GM04503 (cell line): ENCODE measurements at places on chromosomes 5 and 9.

GRCh38 chr9:37010976-37011375, 23.1 kb downstream of the PAX5 start:
- DNase-seq = no peak

DNA sequence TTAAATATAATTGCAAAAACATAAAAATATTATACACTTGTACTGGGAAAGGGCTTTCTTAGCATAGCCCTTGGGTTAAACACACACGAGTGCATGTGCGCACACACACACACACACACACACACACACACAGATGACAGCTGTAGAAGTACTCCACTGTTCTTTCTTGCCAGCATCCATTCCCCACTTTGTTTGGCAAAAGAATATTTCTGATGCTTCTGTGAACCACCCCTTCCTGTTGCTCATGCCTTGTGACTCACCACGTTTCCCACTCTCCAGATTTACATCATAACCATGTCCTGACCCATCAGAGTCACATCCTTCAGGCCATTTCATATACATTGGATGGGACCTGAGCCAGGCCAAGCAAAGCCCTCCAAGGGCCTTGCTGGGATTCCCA, 280.1 kb downstream of the DNAH5 start:
- DNase-seq = peak; percentile 81

GRCh38 chr9:115794921-115795475, 358.6 kb upstream of the PAPPA start:
- no peak for DNase-seq

GRCh38 chr5:158852622-158853021, 247.1 kb downstream of the EBF1 start:
- DNase-seq = no peak

GRCh38 chr5:43315682-43316081, 2.5 kb upstream of the HMGCS1 start:
- no peak for DNase-seq

DNA sequence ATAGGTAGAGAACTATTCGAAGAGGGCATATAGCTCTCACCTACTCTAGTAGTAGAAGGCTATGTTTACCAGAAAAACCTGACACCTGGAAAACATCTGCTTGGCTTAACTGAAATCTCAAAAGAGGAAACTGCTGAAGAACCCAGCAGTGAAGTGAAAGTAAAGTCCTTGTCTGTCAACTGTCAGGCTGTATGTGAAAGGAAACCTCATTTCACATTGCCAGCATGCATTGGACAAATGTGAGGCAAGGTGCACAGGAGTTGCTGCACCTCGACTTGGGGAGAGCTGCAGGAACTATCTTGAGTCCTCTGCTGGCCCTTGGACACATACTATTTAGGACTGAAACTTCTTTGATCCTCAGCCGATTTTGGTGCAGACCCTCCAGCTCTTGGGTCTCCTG, 53.3 kb downstream of the NREP start:
- no peak for DNase-seq

DNA sequence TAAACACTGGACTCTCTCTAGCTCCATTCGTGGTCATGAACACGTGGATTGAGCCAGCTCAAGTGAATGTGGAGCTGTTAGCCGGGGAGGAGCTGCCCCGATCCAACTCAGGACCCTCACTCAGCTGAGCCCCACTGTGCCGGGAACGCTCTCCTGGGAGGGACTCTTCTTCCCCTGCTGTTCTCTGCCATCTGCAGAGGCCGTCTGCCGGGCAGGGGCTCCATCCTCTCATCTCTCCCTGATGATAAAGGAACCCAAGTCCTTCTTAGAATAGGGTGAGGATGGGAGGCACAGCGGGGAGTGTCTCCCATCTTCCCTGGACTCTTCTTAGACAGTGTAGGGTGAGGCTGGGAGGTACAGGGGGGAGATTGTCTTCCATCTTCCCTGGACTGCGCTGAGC, 120.5 kb upstream of the IRX4 start:
- no peak for DNase-seq

DNA sequence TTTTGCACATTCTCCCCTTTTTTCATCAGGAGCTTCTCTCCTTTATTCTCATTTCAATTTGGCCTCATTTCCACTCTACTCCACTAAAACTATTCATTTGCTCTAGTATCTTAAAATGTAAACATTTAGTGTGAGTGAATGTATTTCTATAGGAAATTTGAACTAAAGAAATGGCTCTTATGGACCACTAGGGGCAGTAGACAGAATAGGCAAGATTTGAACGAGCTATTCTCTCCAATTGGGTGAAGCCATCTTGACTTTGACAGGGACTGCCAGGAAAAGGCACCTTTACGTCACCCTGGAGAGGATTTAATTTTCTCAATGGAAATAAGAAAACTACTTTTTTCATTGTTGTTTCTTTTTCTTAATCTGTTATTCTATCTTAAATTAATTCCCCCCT, 666.3 kb downstream of the DNAH5 start:
- no peak for DNase-seq

GRCh38 chr5:73391441-73391881, 57.1 kb downstream of the FOXD1 start:
- DNase-seq = peak; percentile 83

DNA sequence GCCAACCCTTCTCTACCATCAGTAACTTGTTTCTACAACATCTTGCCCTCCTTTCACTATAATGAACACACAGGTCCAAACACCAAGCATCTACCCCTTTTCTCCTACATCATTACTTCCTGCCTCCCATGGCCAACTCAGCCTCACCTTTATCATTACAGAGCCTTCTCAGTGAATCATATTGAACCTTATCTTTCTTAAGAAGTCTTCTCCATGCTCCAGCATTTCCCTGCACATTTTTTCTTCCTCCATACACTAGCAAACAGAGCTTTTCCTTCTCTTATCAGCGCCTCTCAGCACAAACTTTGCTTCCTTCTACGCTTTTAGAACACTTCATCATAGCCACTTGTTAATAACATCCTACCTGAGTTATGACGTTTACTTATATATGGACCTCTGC, 148.2 kb downstream of the ARL15 start:
- DNase-seq = no peak

DNA sequence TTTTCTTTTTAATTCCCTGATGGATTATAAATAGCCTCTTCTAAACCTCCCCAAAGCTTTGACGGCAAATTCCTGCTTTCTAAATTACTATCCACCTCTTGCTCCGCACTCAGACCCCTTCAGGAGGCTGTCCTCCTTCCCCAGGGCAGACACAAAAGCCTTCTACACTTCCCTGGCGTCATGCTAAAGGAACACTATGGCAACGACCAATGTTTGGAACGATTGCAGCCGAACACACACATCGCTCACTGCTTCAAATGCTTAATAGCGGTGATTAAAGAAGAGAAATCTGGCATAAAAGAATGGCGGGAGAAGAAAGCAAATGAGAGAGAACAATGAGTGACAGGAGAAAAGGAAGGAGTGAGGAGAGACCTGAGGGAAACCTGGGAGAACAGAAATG, 297.3 kb downstream of the MLLT3 start:
- no peak for DNase-seq

DNA sequence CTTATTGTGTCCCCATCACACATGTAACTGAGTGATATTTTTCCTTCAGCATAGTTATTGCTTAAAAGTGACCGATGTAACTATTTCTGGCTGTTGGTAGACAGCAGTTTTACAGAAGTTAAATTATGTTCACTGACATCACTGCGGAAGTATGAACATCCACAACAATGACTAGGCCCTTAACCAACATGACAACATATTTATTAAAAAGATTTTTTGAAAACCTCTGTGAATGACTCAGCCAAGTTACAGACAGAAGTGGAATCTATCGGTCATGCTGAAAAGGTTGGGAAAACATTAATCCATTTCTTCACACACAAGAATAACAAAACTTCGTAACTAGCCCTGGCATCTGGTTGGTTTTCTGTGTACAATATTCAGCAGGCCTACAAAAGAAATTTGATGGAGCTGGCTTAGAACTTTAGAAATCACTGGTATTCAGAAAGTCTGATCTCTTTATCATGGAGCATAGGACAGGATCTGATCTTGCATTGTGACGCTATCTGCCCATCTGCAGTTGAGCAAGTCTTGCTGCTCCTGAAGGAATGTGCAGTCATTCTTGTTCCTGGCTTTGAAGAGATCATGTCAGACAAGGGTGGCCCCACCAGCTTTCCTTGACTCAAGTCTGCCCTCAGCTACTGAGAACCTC, 6.5 kb downstream of the GLIS3 start:
- DNase-seq = peak; percentile 97

DNA sequence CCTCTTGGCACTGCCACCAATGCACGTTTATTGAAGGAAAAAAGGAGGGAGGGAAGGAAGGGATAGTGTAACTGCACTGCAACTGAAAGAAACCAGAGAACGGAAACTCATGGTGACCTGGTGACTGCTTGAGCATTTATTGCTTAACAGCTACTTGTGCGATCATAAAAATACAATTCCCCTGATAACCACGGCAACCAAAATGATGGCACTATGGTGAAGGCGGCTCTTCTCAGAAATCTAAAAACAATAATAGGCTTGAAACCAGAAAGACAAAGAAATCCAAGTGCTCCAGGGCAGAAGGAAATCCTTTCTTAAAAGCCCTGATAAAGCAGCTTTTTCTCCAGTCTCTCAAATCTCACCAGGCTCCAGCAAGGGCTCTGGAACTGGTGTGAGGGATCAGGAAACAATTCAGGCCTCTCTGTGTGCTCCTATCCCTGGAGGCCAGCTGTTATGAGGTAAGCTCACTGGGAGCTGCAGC, 1.9 kb downstream of the FBXO10 start:
- no peak for DNase-seq

DNA sequence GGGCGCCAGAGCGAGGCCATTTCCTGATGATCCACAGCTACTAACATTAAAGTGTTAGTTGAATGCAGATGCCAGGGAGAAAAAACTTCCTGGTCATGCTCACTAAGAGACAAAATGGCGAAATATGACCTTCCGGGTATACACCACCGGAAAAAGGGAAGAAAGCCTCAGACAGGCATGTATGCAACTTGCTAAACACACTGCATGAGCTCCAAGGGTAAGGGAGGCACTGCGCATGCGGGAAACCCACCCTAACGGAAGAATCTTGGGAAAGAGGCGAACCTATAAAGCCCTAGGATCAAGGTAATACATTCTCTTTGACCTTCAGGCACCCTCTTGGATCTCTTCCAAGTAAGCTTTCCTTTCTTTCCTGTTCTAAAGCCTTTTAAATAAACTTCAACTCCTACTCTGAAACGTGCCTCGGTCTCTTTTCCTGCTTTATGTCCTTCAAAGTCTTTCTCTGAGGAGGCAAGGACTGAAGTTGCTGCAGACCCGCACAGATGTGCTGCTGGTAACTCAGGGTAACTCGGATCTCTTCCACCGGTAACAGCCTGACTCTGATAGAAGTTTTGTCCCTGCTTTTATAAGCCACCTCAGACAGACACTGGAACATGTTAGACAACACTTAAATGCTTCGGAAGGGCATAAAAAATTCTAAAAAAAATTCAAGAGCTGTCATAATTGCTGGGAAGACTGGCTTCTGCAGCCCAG, 64.9 kb downstream of the DTWD2 start:
- no peak for DNase-seq

GRCh38 chr5:93107141-93107540, 473.9 kb downstream of the NR2F1-AS1 start:
- no peak for DNase-seq

DNA sequence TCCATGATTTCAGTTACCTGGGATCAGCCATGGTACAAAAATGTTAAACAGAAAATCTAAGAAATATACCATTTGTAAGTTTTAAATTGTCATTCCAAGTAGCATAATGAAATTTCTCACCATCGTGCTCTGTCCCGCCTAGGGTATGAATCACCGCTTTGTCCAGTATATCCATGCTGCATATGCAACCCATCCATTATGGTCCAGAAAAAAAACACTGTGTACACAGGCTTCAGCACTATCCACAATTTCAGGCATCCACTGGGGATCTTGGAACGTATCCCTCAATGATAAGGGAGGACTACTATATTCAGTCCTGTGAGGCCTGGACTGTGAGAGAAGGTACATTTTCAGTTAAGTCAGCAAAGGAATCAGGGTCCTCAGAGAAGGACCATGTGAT, 37.6 kb upstream of the HNRNPA0 start:
- DNase-seq = no peak

DNA sequence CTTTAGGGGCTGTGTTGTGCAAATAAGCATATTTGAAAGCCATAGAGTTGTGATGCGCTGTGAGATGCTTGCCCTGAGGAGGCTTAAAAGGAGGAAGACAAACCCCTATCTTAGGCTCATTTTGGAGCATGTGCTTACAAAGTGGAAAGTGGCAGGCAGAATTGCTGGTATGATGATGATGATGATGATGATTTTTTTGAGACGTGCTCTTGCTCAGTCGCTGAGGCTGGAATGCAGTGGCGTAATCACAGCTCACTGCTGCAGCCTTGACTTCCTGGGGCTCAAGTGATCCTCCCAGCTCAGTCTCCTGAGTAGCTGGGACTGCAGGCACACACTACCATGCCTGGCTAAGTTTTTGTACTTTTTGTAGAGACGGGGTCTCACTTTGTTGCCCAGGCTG, 1.7 kb downstream of the CNOT8 start:
- DNase-seq = no peak

- DNase-seq = no peak
Measured at GRCh38 chr5:145934276-145934675, 2.1 kb upstream of the SH3RF2 start.

DNA sequence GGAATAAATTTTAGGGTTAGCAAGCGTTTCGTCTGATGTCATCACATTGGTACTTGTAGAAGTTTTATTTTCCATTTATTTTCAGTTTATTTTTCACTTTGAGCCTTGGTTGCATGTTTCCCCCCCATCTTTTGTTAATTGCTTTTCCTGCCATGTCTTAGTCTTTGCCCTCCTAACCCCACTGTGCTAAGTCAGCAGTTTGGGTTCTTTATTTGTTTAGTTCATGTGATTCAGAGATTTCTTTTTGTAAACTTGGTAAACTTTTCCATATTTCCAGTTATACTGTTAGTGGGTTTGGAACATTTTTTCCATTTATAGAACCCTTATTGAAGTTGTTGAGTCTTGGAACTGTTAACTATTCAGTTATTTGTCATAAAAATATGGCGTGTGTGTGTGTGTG, 252.9 kb upstream of the ANKH start:
- DNase-seq = no peak

GRCh38 chr5:39017504-39017903, 56.7 kb downstream of the RICTOR start:
- DNase-seq = no peak

DNA sequence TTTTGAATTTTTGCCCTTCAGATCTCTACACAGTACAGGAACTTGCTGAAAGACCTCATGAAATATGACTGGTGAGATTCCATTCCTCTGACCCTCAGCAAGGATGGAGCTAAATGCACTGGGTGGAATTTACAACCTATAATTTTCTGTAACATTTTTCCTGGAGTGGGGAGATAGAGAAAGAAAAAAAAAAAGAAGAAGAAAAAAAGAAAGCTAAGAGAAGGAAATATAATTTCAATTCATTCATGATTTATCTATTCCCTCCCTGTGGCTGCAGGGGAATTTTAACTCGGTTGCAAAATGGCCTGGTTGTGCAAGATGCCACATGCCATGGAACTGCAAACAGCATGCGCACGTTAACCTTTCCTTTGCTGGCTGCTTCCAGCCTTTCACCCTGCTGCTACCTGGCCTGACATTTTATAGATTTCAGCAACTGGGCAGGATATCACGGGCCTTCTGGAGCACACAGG, 155.4 kb downstream of the FSTL4 start:
- peak; percentile 21 for DNase-seq
